Stimulated activated CD8-positive, alpha-beta memory T cell treated with anti-CD3 and anti-CD28 coated beads, Interleukin-7, amount 100 ng/mL, for 4 hours (primary cell): ENCODE measurements at places on chromosomes 13 and 19.

DNA sequence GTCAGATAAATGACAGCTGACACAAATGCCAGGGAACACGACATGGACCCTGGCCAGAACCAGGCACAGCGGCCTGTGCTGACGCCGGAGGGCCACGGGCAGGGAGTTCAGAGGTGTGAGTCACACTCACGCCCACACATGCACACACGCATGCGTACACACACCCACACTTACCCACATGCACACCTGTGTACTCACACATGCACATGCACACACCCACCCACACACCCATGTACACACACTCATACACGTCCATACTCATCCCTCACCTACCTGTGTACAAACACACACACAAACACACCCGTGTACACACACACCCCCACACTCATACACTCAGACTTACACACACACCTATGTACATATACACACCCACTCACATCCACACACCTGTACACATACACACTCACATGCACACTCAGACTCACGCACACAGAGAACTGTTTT is 40.4 kb downstream of the MLLT1 start:
- peak; percentile 12 for DNase-seq

DNA sequence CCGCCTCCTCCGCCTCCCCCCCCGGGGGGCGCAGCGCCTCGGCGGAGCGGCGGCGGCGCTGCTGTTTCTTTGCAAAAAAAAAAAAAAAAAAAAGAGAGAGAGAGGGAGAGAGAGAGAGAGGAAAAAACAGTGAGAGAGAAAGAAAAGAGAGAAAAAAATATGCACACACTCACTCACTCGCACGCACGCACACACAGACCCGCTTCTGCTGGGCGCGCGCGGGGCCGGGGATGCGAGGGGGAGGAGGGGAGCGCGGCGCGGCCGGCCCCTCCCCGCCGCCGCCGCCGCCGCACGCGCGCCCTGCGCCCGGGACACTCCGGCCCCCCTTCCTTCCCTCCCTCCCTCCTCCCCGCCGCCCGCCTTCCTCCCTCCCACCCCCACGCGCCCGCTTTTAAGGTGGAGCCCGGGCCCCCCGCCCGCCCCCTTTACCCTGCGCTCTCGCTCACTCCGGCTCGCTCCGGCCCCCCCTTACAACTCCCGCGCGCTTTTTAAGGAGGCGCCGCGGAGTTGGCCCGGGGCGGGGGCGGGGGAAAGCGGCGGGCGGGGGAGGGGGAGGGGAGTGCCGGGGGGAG is at the start of gene SAMD1:
SAMD1 (minus strand) TSS at position 243 of the 572 bp plus-strand sequence.
- peak; percentile 77 for DNase-seq

DNA sequence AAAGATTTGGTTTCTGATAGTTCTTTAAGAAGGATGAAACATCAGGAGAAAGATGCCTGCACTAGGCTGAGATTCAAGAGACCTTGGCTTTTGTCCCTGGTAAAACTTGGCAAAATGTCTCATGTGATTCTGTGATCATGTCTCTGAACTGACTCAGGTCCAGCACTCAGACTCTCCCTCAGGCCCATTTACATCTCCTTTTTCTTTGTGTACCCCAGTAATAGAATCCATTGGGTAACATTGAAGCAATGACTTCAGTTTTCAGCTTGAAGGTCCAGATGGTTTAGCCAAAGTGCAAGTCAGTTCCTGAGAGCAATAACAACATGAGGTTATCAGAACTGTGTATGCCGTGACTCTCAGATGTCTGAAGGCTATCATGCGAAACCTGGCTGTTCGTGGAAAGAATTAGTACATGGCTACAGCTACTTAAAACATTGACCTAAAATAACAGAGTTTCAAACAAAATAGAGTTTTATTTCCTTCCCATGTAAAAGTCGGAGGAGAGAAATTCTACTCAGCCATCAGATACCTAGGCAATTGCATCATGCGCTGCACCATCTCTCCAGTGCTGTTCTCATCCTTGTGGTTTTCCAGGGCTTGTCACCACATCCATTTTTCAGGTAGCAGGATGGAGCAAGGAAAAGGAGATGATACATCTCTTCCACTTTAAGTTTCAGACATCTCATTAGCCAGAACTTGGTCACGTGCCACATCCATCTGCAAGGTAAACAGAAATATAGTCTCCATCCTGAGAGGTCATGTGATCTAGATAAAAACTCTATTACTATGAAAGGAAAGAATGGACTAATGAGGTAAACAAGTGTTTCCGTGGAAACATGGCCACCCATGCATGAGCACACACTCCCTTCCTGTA is 117.3 kb downstream of the POSTN start:
- DNase-seq: no peak

DNA sequence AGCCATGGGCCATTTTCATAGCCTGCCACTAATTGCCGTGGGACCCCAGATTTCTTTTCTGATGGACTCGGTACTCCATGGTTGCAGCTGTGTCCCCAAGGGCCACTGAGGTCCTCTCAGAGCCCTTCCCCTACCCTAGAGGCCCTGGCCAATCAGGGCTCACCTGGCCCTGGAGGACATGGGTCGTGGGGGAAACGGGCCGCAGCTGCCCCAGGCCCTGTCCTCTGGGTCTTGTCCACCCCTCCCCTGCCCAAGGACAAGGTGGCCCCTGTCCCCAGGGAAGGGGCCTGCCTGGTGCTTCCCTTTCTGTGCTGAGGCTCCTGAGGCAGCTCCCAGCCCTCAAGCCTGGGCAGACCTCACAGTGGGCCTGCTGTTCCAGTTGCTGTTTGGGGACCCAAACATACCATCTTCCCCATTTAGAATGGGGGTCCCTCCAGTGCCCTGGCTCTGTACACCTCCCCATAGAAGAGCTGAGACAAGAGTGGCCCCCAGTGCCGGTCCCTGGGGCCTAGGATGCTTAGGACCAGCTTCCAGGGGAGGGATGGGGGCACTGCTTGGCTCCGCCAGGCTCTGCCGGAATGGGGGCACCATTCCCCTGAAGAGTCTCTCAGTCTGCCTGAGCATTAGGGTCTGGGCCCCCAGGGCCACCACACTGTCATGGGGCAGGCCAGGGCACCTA is 3.2 kb downstream of the RAB11B start:
- no peak for DNase-seq

- DNase-seq: no peak
Measured at GRCh38 chr13:25432691-25433090, 60.9 kb downstream of the ATP8A2 start.

DNA sequence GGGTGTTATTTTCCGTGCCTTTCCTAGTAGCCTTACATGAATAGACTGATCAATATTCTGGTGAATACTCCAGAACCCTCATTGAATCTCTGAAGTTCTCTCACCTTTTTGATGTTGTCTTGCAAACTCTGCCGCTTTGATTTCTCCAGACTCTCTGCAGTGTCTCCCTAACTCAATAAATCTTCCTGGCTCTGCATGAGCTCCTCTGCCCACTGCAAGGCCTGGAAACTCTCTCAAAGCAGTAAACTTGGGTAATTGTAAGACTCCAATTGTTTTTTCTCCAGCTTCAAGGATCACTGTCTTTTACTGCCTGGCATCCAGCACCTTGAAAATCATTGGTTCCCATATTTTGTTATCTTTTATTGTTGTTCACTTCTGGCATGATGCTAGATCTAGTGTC is 198.4 kb downstream of the GPC5 start:
- no peak for DNase-seq

GRCh38 chr13:47656651-47657050 is 344.4 kb downstream of the SUCLA2 start:
- DNase-seq: no peak

GRCh38 chr13:44293374-44293773 is 80.2 kb upstream of the SERP2 start:
- DNase-seq: no peak

- DNase-seq: no peak
Measured at GRCh38 chr13:40384976-40385857, 281.2 kb downstream of the FOXO1 start.

DNA sequence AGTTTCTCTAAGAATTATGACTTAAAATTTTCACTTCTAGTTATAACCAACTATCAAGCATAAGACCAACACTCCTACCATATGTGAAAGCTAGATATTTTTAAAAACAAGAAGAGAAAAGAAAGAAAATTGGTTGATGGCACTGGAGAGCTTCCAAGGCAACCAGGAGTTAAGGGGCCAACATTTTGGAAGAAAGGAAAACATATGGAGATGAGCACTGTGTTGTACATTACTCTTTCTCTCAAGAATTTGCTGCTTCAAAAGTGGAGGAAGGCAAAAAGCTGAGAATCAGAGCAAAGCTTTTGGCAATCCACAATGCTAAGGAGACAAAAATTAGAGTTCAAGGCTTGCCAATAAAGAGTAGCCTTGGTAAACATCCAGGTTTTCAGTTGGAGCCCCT is 446.2 kb downstream of the ITGBL1 start:
- DNase-seq: no peak

DNA sequence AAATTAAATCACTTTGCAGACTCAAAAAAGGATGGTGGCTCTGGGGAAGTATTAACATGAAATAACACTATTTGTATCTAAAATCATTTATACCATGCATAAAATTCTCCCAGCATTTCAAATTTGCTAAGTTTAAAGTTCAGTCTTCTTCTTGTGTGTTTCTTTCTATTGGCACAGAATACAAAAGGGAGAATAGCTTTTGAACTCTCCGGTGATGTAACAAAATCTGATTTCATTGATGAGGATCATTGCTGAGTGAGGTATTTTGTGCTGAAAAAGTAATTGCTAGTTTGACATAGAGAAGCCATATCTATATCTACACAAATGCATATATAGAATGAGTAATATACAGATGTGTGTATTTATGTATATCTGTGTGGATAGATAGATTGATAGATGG is 174.8 kb downstream of the LACC1 start:
- no peak for DNase-seq

DNA sequence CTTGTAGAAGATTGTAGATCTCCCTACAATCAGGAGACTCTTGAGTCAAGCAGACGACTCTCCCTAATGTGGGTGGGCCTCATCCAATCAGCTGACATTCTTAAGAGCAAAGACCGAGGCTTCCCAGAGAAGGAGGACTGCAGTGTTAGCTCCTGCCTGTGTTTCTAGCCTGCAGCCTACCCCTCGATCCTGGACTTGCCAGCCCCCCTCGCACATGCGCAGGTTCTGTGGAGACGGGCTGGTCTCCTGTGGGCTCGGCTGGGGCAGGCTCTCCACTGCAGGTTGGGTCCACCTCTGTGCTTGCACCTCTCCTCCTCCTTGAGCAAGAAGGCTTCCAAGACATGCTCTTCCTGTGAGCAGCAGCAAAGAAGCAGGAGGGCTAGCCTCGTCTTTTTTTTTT is 185.2 kb upstream of the SOX1 start:
- no peak for DNase-seq

DNA sequence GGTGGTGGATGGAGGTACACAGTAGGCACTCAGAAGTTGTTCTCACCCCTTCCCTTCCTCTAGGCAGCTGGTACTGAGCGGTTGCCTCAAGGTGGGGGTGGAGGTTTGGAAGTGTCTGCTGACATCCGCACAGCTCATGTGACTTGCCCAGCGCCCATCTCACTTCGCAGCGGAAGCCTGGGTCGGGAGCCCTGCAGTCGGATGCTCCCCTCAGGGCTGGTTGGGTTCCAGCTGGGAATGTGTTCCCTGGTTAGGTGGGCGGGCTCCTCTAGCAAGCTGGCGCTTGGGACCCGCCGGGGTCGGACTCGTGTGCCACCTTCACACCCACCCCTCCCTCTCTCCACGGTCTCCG is 10.2 kb downstream of the PPP1R37 start:
- DNase-seq: no peak

DNA sequence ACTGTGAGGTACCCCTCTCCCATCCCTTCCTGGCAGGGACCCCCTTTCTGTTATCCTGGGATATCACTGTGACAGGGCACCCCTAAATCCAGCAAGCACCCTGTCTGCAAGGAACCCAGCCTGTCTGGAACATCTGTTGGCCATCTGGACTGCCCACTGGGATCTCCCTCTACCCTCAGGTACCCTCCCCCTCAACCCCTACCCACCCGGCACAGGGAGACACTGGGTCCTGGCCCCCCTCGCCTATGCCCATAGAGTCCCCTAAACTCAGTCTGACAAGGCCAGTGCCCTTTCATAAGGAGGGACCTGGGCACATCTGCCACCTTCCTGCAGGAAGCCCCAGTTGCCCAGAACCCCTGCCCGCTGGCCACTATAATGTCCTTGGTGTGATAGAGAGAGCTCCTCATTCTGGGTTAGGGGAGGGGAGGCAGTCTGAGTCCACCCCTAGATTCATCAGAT is 2.8 kb upstream of the SLC27A5 start:
- DNase-seq: no peak

GRCh38 chr13:52599848-52600603 is 42.2 kb upstream of the HNRNPA1L2 start:
- DNase-seq: no peak

- no peak for DNase-seq
Measured at GRCh38 chr13:44904967-44905366, 84.3 kb downstream of the NUFIP1 start.

GRCh38 chr19:50536662-50537305 is 23.1 kb upstream of the ASPDH start:
- DNase-seq: no peak

DNA sequence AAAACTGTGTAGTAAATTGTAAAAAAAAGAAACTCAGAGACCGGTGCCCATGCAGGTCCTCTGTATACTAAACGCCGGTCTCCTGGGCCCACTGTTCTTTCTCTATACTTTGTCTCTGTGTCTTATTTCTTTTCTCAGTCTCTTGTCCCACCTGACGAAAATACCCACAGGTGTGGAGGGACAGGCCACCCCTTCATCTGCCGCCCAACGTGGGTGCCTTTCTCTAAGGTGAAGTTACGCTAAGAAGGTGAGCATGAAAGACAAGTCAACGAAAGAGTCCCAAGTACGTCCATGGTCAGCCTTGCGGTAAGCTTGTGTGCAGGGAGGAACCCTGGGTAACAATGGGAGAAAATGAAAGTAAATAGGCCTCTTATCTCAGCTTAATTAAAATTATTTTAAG is 48.0 kb upstream of the WASF3 start:
- no peak for DNase-seq

GRCh38 chr13:73687087-73687486 is 447.1 kb downstream of the KLF12 start:
- no peak for DNase-seq

DNA sequence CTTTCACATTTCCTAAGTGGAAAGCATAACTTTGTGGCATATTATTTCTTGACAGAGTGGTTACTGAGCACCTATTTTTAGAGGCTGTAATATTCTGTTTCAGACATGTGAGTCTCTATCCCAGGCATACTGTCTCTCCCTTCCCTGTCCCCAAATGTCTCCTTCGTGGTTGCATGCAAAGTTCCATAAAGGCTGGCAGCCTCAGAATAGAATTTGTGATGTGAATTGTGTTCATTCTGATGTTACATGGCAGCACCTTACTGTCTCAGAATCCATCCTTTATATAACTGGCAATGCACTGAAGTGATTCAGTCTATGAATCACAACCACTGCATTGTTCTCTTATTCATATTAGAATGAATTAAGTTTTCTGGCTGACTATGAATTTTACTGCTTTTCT is 89.0 kb upstream of the SLC7A1 start:
- no peak for DNase-seq

DNA sequence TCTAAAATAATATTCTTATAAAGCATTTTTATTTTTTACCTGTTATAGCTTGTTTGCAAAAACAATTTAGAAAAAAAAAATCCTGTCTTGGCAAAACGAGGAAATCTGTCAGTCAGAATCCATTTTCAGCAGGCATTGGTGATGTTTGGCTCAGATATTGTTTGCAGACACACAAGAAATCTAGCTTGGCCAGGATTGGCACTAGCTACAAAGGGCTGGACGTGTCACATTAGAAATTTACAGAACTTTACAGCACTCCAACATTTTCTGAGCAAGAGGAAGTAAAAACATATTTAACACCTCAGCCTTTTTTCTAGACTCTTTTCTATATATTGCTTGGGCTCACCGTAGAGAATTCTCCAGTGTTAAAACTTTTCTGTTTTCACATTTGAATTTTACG is 9.9 kb downstream of the ZNF91 start:
- no peak for DNase-seq
